ENCODE measurements at places on chromosomes 3 and 15.

- no peak for DNase-seq
Measured at GRCh38 chr3:196009456-196009855, 72.4 kb downstream of the TFRC start.

DNA sequence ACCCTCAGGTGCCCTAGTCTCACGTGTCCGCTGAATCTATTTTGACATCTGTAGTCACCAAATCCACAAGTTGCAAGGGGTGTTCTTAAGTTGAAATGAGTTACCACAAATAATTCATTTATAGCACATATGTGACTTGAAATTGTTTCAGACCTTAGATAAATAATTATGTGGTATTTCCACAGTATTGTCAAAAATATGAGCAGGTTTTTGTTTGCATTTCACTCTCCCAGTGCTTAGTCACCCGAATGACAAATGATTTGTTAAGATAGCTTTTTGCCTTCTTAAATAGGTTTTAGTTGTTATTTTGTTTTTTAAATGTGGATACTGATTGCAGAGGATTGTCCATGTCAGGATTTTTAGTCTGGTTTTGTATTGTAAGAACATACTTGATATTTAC is 2.6 kb downstream of the MFSD1 start:
- no peak for DNase-seq

GRCh38 chr3:61877359-61878138 is 316.2 kb downstream of the PTPRG start:
- no peak for DNase-seq

- DNase-seq, result no peak
Measured at GRCh38 chr15:83193721-83194120, 13.9 kb downstream of the HDGFL3 start.

GRCh38 chr3:194623449-194624290 is 9.5 kb downstream of the TMEM44 start:
- DNase-seq, result no peak

DNA sequence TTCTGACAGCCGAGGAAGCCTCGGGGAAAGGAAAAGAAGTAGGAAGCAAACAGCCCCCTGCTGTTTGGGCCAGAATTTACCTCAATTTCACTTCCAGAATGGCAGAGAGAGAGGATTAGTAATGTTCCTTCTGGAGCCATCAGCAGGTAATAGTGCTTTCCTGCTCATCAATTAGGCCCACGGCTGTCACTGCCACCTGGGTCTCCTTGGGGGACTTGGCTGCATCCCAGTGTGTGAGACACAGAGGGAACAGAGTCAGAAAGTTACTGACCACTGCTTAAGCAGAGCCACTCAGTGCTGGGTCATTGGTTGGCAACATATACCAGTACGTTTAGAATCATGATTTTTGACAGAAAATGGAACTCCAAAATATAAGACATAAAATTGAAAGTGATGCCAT is 397.0 kb downstream of the EPHA3 start:
- no peak for DNase-seq

DNA sequence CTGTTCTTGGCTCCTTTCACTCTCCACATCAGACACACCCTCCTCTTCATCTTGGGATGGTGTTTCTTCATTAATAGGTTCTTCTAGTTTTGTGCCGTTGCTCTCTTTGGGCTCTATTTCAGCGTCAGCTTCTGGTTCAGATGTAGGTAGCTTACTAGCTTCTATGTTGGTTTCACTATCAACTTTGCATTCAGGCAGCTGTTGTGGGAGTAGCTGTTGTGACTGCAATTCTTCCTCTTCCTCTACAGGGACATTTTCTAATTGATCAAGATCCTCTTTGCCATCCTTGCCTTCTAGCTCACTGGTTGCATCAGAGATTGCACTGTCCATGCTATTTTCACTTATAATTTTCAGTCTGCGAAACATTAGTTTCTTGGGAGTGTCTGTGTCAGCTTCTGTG is 80.1 kb downstream of the SETD2 start:
- DNase-seq, result no peak

Measured in NCI-H187 (cell line).